M059J (cell line): ENCODE measurements at places on chromosomes 5 and 9.

- DNase-seq: no peak
Observed at GRCh38 chr5:3481175-3481574, 114.5 kb upstream of the IRX1 start.

- DNase-seq: no peak
Observed at GRCh38 chr9:135254176-135255032, 166.9 kb downstream of the OLFM1 start.

DNA sequence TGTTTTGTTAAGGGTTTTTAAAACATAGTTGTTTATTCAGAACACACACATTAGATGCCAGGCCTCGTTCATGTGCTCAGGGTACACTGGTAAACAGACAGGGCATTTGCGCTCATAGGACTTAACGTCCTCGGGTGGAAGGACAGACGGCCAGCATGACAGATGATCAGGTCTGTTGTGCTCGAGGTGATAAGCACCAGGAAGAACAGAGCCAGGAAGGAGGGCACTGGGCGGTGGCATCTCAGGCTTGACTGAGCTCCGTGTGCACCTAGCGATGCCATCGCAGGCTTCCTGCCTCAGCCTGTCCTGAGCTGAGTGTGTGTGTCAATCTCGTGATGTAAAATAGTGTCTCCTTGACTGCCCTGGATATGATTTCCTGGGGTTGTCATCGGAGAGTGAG lies 96.5 kb downstream of the EHMT1 start:
- no peak for DNase-seq

DNA sequence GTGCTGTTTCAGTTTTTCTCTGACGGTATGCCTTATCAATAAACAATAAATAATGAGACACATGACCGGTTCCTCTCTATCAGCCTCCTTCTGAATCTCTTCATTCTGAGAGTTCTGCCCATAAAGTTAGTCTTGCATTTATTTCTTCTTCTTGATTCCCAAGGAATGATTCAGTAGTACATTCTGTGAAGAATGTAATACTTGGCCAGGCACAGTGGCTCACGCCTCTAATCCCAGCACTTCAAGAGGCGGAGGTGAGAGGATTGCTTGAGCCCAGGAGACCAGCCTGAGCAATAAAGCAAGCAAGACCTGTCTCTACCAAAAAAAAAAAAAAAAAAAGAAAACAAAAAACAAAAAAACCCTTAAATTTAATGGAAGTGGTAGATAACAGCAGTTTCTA lies 53.9 kb downstream of the PAM start:
- no peak for DNase-seq

DNA sequence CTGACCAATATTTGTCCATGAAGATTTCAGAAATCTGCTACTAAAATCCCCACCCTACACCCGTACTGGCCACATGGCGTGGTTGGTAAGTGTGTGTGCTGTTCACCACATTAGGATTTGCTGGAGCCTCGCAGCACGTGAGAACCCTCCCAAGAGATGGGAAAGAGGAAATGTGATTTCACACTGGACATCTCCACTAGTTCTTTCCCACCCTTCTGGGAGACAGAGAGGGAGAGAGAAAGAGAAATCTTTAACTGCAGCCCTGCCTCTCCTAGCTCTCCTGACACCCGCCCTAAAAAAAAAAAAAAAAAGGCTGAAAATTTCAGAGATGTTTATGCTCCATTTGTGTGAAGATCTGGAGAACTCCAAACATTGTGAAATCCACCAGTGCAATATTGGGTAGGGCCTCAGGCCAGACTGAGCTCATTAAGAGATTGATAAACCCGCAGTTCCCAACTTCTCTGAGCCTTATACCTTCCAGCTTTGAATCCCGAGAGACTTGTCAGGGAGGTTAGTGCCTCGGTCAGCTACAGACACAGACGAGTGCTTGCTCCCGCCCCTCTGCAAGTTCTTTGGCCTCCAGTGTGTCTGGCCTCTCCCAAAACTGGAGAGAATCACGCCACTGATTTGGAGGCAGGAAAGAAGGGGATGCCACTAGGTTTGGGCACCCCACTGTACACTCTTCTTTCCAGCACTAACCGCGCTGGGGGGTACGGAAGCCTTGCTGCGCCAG lies 1.9 kb downstream of the SPRY4 start:
- DNase-seq: peak; percentile 20

DNA sequence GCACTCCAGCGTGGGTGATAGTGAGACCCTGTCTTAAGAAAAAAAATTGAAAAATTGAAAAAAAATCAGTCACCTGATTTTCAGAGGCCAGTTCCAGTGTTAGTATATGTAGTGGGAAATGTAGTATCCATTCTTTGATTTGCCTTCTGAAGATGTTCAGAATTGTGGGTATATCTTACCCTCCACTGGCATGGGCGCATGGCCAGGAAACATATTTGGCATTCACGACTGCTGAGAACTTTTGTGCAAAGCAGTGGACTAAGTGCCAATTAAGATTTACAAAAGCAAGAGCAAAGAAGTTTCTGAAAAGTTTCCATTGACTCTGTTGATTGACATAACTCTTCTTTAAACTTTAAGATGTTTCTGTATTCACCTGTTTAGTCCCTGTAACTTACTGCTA lies 2.4 kb downstream of the CAVIN4 start:
- no peak for DNase-seq
